ENCODE measurements at places on chromosomes 13 and 19.

GRCh38 chr19:51692468-51692867 lies 662 bp upstream of the SPACA6 start:
- DNase-seq, result no peak

GRCh38 chr19:18596752-18597157 lies 8.2 kb downstream of the REX1BD start:
- no peak for DNase-seq

DNA sequence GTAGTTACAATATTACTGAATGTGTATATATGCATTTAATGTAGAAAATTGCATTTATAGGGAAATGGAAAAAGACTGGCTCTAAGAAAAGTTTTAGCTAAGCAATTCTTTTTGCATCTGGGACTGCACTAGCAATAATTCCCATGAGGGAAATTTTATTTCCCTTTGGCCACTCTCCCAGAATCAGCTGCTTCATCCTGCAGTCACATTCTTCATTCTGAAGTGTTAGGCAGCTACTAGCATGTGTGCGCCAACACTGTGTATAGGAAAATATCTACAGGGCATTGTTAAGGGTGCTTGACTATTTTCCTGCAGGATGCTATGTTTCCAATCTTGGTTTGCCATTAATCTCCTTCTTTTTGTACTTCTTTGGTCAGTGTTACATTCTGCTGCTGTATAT lies 312.8 kb upstream of the PCDH20 start:
- no peak for DNase-seq

- no peak for DNase-seq
Observed at GRCh38 chr13:26400545-26400944, 146.6 kb downstream of the CDK8 start.

GRCh38 chr13:99704390-99704789 lies 203.1 kb downstream of the TM9SF2 start:
- DNase-seq, result no peak

DNA sequence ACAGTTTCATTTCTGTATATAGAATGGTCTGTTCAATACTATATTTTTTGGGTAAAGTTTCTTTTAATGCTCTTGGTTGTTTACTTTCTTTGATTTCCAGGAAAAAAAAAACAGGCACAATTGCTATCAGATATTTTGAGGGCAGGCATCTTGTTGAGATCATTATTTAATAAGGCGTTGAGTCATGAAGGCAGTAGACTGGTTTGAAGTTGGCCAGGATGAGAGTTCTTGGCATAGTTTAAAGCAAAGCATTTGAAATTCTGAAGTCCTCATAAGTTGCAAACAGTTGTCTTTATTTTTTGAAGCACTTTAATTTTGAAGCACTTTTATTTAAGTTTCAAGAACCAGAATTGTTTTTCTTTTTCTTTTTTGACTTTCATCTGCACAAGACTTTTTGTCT lies 2.6 kb upstream of the ZNF175 start:
- DNase-seq, result no peak

DNA sequence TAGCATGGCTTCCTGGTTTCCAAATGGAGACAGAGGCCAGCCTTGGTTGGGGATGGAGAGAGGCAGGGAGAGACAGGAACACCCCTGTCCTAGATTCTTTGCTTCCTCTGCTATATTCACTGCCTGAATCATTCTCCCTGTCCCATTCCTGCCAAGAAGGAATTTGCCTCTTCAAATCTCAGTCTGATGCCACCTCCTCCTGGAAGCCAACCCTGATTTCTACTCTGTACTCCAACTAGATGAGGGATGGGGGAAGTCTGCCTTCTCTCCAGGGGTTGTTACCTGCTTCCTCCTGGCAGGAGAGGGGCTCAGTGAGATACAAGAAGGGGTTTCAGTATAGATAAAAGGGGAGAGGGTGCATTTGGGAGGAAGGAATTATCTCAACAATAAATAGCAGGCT lies 1.3 kb upstream of the ACTL9 start:
- DNase-seq, result no peak

- no peak for DNase-seq
Observed at GRCh38 chr19:5925830-5926427, 11.9 kb downstream of the CAPS start.

DNA sequence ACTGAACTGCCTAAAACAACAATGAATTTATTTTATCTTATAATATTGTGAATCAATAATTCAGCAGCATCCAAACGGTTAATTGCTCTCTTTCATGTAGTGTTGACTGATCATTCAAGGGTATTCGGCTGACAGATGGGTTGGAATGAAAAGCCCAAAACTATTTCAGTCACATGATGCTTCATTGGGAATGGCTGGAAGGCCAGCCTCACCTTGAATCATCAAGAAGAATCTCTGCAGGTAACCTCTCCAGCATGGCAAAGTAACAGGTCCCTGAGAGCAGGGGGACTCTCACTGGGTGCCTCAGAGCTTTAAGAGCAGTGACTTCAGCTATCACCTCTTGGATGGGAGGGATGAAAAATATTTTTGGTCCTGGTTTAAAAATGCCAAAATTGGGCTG lies 1395.7 kb downstream of the OLFM4 start:
- DNase-seq, result no peak

- no peak for DNase-seq
Observed at GRCh38 chr13:90787007-90787406, 560.5 kb upstream of the MIR17HG start.

GRCh38 chr13:35448465-35448864 lies 28.0 kb downstream of the MAB21L1 start:
- DNase-seq, result no peak

DNA sequence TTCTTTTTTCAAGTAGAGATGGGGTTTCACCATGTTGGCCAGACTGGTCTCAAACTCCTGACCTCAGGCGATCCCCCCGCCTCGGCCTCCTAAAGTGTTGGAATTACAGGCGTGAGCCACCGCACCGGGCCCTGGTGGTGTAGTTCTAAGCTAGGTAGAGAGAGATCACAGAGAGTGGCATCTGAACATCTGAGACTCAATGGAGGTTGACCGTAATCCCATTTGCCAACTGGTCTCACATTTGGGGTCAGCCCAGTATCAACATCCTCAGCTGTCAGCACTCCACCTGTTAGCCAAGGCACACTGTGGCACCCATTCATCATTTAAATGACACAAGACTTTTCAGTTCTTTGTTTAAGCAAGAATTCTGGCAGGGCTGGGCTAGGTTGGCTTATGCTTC lies 8.1 kb downstream of the SELENOW start:
- DNase-seq, result no peak

DNA sequence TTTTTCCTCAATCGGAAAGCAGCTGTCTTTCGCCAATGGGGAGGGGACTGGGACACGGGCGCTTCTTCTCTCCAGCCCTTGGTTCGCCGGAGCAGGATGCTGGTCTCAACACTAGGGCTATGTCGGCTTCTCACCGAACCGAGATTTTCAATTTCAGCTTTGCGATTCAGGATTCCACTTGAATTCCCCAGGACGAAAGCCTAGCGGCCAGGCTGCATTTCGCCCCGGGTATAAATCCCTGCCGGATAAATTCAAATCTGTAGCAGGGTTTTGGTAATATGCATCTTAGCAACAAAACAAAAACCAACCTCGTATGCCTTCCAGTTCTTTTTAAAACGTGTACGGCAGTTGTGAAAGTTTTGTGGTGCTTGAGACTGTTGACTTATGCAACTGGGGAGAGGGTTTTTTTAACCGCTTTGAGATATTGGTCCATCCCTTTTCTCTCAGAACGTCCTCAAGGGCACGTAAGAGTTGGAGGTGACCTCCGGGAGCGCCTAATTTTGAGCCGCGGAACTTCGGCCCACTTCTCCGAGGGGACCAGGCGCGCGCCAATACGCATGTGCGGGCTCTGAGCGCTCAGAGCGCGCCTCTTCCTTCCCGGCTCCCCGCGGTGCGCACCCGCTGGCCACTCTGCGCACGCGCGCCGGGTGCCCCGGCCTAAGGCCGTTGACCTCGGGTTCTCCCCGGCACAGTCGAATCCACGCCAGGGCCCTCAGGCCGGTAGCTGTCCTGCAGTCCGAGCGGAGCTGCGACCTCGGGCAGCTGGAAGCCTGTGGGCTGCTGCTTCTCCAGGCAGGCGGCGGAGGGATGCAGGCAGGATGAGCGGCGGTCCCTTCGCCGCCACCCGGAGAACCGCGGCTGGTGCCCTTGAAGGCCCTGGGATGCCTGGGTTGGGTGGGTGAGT lies 7.6 kb downstream of the POU4F1 start:
- DNase-seq, result no peak

GRCh38 chr13:77513719-77514335 lies 21.7 kb upstream of the SCEL start:
- no peak for DNase-seq

- no peak for DNase-seq
Observed at GRCh38 chr13:49272296-49272695, 24.6 kb downstream of the CDADC1 start.

GRCh38 chr19:41921577-41922576 lies 6.4 kb downstream of the ERFL start:
- DNase-seq, result no peak

DNA sequence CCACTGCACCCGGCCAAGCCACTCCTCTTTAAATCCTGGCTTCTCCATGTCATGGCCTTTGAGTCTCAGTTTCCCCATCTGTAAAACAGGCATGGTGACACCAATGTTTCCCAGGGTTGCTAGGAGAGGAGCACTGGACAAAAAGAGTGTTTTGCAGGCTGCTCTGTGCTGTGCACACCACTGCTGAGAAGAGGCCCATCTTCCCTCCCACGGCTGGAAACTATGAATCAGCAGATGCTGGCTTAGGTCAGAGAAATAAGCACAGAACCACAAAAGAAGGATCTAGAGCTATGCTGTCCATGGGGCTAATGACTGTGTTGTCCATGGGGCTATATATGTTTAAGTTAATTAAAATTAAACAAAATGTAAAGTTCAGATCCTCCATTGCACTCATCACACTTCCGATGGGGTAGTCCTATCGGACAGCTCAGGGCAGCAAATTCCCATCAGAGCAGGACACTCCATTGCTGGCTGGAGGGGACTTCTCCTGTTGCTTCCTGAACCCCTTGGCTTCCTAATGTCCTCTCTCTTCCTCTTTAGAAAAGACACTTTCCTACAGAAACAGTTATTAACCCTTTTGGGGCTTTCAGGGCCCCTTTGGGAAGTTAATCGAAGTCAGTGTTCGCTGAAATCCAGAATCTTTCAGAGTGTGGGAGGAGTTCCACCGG lies 37.1 kb downstream of the TSHZ3 start:
- DNase-seq, result peak; percentile 76

DNA sequence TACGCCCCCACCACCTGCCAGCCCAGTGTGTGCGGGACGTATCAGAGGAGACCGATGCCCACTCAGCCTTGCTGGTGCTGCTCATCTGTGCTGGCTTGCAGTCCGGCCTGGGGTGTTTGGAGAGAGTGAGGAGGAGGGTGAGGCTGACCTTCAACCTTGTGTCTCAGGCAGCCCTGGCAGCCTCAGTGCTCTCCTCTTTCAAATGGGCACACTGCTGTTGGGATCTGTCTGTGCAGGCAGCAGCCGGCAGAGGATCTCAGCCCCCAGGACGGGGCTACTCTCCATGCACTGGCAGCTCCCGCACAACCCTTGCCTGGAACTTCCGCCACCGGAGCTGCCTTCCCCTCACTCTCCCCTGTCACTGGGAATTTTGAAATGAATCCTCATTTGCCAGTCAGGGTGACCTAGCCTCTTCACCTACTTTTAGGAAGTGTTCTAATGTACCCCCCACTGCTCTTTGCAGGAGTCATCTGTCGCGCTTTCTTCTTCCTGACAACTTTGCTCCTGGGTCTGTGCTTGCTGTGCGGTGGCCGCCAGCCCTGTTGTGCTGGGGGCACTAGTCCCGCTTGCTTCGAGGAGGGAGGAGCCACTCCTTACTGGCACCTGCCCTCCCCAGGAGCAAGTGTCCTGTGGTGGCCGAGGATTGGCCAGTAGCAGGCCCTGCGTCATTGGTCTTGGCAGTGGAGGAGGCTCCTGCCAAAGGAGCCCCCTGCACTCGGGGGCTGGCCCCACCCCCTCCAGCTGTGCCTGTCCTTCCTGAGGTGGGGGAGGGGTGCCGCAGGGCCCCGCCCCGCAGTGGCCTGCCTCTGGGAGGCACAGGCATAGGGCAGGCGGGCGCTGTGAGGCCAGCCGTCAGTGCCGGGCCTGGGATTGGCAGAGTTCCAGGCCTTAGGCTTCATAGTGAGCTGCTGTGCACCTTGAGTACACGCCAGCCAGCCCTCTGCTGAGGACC lies 53.4 kb downstream of the TSSK6 start:
- DNase-seq, result peak; percentile 82

All from foreskin fibroblast (primary cell).